ENCODE measurements at places on chromosomes 7 and 10.

GRCh38 chr7:141393056-141393455, 158.2 kb upstream of the AGK start:
- DNase-seq = no peak

DNA sequence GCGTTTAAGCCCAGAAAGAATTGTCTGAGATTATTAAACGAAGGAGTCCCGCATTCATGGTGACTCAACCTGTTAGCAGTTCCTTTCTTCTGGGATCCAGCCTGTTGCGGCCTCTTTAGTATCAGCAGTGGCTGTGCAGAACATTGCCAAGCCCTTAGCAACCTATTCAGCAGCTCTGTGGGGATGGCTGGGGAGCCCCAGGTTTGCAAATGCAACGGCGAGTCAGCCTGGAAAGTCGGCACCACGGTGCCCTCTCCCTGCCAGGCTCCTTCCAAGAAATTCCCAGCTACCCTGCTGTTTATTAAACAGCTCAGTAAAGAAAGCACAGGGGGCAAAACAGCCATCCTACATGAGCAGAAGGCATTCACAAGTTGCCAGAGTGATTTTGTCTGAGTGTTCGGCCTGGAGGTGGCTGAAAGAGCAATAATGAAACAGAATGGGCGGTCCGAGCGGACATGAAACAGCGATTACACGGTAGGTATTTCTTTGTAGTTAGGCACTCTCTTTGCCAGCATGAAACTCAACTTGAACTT, 198.3 kb downstream of the BAMBI start:
- DNase-seq = no peak

- no peak for DNase-seq
These were observed 928.7 kb downstream of the IPMK start for GRCh38 chr10:57338823-57339558.

DNA sequence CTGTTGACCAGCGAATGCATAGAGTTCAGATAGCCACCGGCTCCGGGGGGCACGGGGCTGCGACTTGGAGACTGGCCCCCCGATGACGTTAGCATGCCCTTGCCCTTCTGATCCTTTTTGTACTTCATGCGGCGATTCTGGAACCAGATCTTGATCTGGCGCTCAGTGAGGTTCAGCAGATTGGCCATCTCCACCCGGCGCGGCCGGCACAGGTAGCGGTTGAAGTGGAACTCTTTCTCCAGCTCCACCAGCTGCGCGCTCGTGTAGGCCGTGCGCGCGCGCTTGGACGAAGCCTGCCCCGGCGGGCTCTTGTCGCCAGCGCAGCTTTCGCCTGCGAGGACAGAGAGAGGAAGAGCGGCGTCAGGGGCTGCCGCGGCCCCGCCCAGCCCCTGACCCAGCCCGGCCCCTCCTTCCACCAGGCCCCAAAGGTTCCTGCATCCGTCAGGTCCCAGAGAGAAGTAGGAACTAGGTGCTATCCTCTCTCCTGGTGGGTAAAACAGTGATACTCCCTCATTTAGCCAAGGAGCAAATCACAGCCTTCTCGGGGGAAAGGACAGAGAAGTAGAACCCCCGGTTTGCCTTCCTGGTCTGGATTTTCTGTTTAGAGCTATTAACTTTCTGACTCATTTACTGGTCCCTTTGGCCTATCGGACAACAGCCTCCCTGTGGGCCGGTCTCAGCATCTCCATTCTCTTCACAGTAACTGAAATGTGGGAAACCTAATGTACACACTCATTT, 6.1 kb upstream of the HOXA2 start:
- DNase-seq = no peak

GRCh38 chr10:116096526-116096925, 176.5 kb downstream of the GFRA1 start:
- DNase-seq = no peak

GRCh38 chr10:92413519-92413918, 122.6 kb downstream of the MARCHF5 start:
- DNase-seq = no peak

GRCh38 chr7:115491744-115492380, 538.7 kb downstream of the TFEC start:
- no peak for DNase-seq
